ENCODE measurements at places on chromosomes 7 and 10. TPM values are rescaled to one million over a fixed set of nuclear protein-coding genes. Genes with fewer than 3 reads are reported as not detected.
A peak's percentile ranks its signal among the peaks of the same experiment; 100 is the strongest.

GRCh38 chr7:44987457-44987856, 8.6 kb upstream of the MYO1G start:
- no peak for DNase-seq

GRCh38 chr7:20785157-20786048, 1.3 kb downstream of the SP8 start:
- no peak for DNase-seq

GRCh38 chr7:128112018-128112780, 81.0 kb upstream of the LRRC4 start:
- DNase-seq = no peak

TSC22D4 gene
- 160 TPM for total RNA-seq

GRCh38 chr7:123682690-123683089, 27.0 kb downstream of the LMOD2 start:
- DNase-seq = peak; percentile 3

DNA sequence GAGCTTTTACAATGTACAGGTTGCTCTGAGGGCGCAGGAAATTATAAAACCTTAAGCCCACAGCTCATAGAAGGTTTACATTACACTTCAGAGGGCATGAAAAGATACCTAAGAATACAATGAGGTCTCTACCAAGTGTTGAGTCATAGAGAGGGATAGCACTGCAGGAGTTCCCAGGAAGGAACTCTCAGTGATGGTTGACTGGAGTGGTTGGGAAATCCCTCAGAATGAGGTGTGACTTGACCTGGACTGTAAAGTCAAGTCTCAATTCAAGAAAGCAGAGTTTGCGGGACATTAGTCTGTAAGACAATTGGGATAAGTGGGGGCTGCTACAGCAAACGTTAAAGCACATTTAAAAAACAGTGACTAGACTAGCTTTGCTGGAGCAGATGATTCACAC, 21.9 kb downstream of the TNKS2 start:
- no peak for DNase-seq

All from T-cell (primary cell).